Glomerular endothelial cell (primary cell): ENCODE measurements at places on chromosomes 7 and 10. TPM values are rescaled to one million over a fixed set of nuclear protein-coding genes. Genes with fewer than 3 reads are reported as not detected.

DNA sequence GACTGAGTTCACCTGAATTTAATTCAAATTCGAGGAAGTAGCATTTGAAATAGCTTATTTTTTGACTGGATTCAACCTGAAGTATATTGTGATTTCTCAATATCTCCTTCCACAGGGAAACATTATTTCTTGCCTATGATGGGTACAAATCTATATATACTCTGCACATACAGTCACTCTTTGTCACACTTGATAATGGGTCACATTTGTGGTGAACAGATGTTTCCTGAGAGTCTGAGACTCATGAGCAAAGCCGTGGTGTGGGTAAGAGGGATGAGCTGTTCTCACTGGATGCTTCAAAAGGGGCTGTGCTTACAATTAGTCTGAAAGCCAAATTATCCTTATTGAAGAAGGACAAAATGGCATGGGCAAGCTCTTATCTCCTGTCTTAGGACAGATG lies 18.0 kb upstream of the TBXAS1 start:
- no peak for DNase-seq

GRCh38 chr7:36278620-36279172 lies 111.0 kb upstream of the ANLN start:
- DNase-seq: no peak

- no peak for DNase-seq
These were observed 9.2 kb downstream of the GTPBP4 start for GRCh38 chr10:997266-998022.

GRCh38 chr7:69659983-69660382 lies 61.7 kb downstream of the AUTS2 start:
- DNase-seq: no peak

DNA sequence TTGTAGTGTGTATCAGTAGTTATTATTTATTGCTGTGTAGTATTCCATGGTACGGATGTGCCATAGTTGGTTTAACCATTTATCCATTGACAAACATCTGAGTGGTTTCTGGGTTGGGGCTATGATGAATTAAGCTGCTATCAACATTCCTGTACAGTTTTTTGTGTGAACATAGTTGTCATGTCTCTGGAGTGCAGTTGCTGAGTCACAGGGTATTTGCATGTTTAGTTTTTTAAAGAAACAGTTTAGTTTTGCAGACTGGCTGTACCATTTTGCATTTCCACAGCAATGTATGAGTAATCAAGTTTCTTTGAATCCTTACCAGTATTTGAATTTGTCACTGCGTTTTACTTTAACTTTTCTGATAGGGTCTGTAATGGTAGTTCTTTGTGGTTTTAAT lies 516.7 kb upstream of the CELF2 start:
- no peak for DNase-seq

- no peak for DNase-seq
These were observed at the start of gene ETV1 for GRCh38 chr7:13989126-13989948. TSS of gene ETV1 (minus strand) at chr7:13989666. CDS start at chr7:13989052, 614 bp downstream.

- DNase-seq: no peak
These were observed 49.1 kb upstream of the OSBPL3 start for GRCh38 chr7:25029075-25029474.

GRCh38 chr7:64869121-64869725 lies 33.9 kb upstream of the ZNF273 start:
- no peak for DNase-seq

- DNase-seq: no peak
These were observed 36.2 kb upstream of the HECW1 start for GRCh38 chr7:43076189-43076605.

DNA sequence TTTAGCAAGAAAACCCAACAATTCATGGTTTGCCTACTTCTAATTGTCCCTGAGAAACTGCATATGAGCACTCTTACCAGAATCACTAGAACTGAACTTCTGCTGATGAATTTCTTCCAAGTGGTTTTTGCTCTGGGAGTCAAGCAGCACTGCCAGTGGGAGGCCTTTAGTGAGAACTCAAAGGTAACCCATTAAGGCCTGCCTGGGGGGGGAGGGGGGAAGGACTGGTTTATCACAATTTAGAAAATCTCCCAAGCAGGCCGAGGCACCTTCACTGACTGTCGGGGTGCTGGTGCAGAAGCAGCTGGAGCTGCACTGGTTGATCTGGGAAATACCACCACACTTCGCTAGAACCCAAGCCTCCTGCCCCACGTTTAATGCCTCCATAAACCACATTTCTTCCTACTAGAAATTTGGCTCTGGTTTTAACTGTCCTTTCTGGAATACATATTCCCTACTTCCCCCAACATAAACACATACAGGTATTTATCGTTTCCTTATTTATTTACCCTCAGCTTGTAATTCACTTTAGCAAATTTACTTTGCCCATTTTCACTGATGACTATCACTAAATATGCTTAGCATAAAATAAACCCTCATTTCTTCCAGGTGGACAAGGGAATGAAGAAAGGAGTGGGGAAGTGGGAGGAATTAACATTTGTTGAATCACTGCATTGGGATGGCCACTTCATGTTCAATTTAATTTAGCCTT lies 14.2 kb downstream of the ANK3 start:
- no peak for DNase-seq

GRCh38 chr10:79385804-79386531 lies 38.7 kb downstream of the PPIF start:
- DNase-seq: no peak

DNA sequence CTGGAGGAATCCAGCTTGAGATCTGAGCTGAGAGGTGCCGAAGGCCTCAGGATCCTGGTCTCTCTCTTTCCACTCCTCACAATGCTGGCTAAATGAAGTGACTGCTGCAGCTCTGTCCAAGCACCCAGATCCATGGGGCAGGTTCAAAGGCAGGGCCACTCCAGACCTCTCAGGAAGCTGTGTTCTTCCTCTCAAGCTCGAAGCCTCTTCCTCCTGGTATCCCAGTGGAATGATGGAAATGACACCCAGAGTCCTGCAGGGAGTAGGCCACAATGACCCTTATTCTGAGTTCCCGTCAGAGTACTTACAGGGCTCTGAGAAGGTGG lies 574.1 kb downstream of the GRID1 start:
- no peak for DNase-seq

GRCh38 chr10:70722820-70723424 lies 50.6 kb downstream of the ADAMTS14 start:
- no peak for DNase-seq

GRCh38 chr7:44396931-44397545 lies 71.6 kb upstream of the CAMK2B start:
- DNase-seq: no peak

- no peak for DNase-seq
These were observed 244.7 kb upstream of the GPR26 start for GRCh38 chr10:123421461-123421860.

GRCh38 chr10:34641913-34642558 lies 173.1 kb downstream of the PARD3 start:
- no peak for DNase-seq

GRCh38 chr7:17526621-17527020 lies 228.2 kb downstream of the AHR start:
- no peak for DNase-seq

DNA sequence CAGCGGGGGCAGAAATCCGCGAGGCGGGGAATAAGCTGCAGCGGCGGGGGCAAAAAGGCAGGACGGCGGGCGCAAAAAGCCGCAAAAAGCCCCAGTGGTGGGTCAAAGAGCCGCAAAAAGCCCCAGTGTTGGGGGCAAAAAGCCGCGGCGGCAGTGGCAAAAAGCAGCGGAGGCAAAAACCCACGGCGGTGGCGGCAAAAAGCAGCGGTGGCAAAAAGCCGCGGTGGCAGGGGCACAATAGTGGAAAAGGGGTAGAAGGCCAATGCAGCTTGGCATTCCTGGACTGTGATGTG lies 525.3 kb downstream of the ZNF33B start:
- DNase-seq: no peak

GRCh38 chr10:124493214-124493882 lies 31.7 kb downstream of the LHPP start:
- no peak for DNase-seq

DNA sequence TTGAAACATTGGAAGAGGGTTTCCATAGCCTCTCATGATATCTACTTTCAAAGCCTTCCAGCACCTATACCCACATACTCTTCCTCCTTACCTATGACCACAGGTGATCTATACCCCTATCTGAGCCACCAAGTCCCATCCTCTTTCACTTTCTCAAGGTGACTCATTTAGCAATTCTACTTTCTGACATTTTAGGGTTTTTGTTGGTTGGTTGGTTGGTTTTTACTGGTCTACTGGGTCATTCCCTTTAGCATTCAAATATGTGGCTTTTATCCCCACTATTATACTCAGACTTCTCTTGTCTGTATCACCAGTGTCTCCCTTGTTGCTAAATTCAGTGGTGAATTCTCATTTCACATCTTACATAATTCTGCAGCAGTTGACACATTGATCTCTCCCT lies 130.4 kb upstream of the STEAP4 start:
- DNase-seq: no peak

DNA sequence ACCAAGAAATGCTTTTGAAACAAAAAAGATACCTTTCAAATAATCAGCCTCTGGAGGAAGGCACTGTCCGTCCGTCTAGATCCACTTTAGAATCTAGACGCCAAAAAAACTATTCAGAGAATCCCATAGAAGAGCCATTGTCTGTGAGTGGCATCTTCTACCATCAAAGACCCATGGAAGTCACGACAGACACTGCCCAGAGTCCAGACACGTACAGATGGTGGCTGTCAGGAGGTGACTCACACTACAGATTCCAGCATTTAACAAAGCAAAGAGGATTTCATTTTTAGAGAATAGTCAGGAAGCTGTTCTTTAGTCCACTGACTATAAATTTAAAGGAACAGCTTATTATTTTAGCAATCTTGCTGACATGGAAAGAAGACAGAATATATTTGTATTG lies 11.7 kb downstream of the C1QL3 start:
- no peak for DNase-seq

DNA sequence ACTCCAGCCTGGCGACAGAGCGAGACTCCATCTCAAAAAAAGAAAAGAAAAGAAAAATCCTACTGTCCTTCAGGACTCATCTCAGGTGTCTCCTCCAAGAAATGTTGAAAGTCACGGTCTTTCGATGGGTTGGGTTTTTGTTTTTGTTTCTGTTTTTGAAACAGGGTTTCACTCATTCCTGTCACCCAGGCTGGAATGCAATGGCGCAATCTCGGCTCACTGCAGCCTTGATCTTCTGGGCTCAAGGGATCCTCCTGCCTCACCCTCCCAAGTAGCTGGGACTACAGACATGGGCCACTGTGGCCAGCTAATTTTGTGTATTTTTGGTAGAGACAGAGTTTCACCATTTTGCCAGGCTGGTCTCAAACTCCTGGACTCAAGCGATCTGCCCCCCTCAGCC lies 3.1 kb upstream of the SORBS1 start:
- no peak for DNase-seq

DNA sequence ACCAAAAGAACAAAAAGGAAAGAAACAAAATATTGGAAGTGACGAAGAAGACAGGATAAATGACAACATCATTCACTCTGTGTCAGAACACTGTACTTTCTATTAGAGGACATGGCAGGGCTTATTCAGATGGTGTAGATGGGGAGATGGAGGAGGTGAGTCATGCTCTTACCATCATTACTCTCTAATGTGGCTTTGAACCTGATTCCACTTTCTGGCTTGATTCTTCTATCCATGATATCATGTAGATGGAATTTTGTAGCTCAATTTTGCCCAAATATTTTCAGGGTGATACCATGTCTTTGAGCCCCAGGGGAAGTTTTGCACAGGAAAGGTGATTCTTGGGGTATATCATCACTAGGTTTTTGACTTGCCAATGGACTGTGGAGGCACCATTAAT lies 91.7 kb downstream of the CFAP58 start:
- no peak for DNase-seq

DNA sequence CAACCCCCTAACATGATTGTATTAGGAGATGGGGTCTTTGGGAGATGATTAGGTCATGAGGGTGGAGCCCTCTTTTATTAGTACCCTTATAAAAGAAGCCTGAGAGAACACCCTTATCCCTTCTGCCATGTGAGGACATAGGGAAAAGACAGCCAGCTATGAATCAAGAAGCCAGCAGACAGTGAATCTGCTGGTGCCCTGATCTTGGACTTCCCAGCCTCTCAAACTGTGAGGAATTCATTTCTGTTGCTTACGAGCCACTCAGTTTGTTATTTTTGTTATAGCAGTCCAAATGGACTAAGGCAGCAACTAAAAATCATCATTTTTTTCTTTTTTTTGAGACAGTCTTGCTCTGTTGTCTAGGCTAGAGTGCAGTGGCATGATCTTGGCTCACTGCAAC lies 59.8 kb downstream of the SLC18A2 start:
- DNase-seq: no peak

GRCh38 chr10:50286517-50286916 lies 35.2 kb upstream of the ASAH2 start:
- DNase-seq: no peak

DNA sequence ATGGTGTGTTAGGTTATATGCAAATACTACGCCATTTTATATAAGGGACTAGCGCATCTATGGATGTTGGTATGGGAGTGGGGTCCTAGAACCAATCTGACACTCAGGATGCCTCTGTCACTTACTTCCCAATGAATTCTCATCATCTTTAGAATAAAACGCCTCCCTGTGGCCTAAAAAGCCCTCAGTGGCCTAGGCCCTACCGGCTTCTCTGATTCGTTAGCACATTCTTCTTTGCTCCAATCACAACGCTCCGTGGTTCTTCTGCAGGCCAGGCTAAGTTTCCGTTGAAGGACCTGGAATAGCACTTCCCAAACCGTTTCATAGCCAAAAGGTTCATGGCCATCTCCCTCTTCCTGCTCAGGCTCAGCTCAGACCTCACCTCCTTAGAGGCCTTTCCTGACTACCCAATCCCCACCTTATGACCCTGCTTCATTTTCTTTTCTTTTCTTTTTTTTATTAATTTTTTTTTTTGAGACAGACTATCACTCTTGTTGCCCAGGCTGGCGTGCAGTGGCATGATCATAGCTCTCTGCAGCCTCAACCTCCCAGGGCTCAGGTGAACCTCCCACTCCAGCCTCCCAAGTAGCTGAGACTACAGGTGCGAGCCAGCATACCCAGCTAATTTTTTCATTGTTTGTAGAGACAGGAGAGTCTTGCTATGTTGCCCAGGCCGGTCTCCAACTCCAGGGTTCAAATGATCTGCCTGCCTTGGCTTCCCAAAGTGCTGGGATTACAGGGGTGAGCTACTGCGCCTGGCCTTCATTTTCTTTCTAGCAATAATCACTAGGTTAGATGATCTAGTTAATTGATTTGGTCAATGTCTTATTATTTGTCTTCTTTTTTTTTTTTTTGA lies 24.5 kb upstream of the YWHAG start:
- DNase-seq: no peak

DNA sequence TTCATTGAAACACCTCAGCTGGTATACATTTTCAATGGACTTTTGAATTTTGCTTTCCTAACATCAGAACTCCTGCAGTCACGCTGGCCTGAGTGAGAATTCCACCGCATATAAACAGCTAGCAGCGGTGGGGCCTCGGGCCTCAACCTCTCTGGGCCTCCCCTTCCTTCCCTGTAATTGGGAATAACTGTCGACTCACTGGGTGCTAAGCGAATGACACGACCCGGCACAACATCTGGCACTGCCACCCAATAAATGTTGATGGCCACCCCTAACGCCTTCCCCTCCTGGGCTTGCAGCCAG lies 670 bp downstream of the RCC1L start:
- no peak for DNase-seq

Gene MMRN2
- 153 and 243 TPM in 2 replicates for total RNA-seq

Gene VPS37D
- 2.8 and 6.9 TPM in 2 replicates for total RNA-seq

Gene LIPF
- total RNA-seq: 0.18 TPM in 1 of 2 replicates, not detected in the other

Gene TAS2R4
- 0.29 and 0.58 TPM in 2 replicates for total RNA-seq

Gene FOXP2
- total RNA-seq: 0.68 and 3.5 TPM in 2 replicates

Gene UNCX
- total RNA-seq: not detected in 2 replicates

Gene UBE2H
- total RNA-seq: 120 and 134 TPM in 2 replicates

Gene RAB19
- not detected in 2 replicates for total RNA-seq

Gene HABP2
- total RNA-seq: 0.18 and 0.48 TPM in 2 replicates

Gene NOS3
- 16.5 and 22.0 TPM in 2 replicates for total RNA-seq

Gene PIP4K2A
- 21.2 and 27.0 TPM in 2 replicates for total RNA-seq

Gene NPC1L1
- total RNA-seq: not detected in 2 replicates

Gene JAKMIP3
- 0.05 and 0.12 TPM in 2 replicates for total RNA-seq

Gene GNG11
- total RNA-seq: 302 and 318 TPM in 2 replicates
